GM12878 (cell line): ENCODE measurements at places on chromosomes 12 and 14.

- DNase-seq, result no peak
These were observed 898.4 kb downstream of the SLC16A7 start for GRCh38 chr12:60494244-60494643.

GRCh38 chr12:46499226-46499625, 126.7 kb upstream of the SLC38A2 start:
- DNase-seq, result no peak

- DNase-seq, result no peak
These were observed 148.9 kb downstream of the CHST11 start for GRCh38 chr12:104605685-104606084.

DNA sequence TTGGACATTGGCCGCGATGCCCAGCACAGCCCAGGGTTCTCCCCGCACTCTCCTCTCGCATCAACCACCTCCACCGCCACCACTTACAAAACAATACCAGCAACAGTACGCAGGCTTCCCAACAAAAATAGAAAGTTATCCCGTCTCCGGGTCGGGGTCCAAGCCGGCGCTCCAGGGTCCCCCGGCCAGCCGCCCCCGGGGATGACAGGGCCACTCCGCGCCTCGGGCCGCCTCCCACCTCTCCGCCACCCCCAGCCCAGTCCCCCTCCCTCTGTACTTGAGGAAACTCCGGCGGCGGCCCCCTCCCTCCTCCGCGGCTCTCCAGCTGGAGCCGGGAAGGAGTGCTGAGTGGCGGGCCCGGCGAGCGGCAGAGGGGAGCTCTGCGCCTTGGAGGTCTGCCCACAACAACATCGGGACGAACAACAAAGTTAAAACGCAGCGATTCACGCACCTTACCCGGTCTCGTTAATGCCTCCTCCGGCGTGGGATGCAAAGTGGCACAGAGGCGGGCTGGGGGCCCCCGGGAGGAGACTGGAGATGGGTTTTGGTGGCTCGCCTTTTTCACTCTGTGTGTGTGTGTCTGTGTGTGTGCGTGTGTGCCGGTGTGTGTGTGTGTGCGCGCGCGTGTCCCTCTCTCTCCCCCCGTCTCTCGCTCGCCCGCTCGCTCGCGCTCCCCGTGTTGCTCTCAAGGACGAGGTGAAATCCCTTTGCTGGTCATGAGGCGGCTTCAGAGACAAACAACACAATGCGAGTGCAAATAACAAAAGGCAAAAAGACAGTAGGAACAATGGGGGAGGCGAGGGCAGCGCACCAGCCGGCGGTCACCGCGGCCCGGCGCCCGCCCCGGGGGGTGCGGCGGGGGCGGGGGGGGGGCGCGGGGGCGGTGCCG, 386.8 kb downstream of the BCAT1 start:
- no peak for DNase-seq

DNA sequence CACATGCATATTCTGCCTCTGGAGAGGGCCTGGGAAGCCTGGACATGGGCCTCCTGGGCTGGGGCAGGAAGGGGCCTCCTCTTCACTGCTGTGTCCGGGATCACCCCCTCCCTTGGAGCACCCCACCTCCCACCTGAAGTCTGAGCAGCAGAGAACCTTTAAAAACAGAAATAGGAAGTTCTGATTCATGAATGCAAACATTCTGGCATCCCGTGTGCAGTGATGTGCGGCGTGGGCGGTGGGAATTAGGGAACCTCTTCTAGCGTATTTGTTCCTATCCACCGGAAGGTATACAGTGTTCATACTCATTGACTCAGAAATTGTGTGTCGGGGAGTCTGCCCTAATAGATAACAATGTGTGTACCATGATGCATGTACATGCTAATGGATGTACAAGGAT, 46.2 kb downstream of the C14orf132 start:
- DNase-seq, result no peak

- DNase-seq, result no peak
These were observed 451.1 kb upstream of the SOX5 start for GRCh38 chr12:24400533-24400932.
